HuH-7.5 (cell line): ENCODE measurements at places on chromosomes 13 and 19.

DNA sequence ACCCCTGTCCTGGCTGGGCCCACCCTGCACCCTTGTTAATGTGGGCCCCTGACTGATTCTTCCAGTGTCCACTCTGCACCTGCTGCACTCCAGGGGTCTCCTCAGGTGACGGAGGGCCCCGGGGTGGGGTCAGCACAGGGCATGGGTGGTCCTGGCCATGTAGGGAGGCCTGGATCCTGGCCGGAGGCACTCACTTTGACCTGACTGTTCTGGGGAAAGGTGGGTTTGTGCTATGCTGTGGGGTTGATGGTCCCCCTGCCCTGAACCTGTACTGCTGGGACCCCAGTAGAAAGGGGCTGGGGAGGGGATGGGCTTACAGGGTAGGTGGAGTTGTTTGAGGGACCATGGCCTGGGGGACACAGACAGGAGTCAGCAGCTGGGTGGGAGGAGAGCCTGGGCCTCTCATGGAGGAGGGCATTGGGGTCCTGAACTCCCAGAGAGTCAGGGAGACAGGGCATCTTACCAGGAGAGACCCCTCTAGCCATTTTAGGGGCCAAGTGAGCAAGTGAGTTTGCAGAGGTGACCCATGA is 25.8 kb upstream of the CEACAM1 start:
- no peak for DNase-seq

DNA sequence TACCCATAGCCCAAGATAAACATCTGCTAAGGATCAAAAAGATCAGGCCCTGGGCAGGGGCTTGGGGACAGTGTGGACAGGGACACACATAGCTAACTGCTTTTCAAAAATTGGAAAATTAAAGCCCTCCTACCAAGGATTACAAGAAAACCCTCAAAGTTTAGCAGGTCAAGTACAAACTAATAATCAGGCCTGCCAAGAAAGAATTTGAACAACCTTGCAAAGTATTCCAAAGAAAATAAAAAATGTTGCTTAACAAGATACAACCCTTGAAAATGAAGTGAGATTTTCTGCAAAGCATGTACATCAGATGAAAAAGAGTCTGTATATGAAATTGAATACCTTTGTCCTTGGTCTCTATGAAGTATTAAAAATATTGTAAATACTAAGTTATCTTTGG is 67.3 kb downstream of the KLF12 start:
- DNase-seq = no peak

- no peak for DNase-seq
Measured at GRCh38 chr13:95902741-95903140, 150.5 kb downstream of the UGGT2 start.

DNA sequence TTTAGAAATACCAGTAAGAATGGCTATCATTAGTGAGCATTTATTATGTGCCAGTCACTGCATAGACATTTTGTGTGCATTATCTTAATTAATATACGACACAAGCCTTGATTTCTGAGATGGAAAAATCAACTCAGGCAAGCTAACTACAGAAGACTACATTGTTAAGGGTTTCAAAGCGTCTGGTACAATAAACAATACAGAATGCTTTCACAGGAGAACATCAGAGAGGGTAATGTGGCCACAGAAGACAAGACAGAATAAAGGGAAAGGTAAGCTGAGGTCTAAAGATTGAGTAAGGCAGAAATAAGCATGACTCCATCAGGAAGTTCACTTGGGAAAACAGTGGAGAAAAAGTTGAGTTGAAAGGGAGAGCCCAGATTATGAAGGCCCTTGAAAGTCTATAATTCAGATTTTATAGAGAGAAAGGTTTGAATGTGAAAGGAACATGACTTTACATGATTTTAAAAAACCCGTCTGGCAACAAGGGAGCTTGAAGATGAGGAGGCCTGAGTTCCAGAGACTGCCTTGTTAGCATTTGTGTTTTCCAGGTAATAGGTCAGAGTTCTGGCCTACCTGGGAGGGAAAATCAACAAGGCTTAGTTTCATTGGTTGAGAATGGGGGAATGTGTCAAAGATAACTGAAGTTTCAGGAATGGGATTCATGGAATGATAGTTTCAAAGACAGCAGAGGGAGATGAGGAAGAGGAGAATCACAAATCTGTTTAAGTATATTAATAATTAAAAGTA is 1.8 kb upstream of the MBNL2 start:
- no peak for DNase-seq

GRCh38 chr13:112900691-112901091 is 68.3 kb upstream of the MCF2L start:
- no peak for DNase-seq

DNA sequence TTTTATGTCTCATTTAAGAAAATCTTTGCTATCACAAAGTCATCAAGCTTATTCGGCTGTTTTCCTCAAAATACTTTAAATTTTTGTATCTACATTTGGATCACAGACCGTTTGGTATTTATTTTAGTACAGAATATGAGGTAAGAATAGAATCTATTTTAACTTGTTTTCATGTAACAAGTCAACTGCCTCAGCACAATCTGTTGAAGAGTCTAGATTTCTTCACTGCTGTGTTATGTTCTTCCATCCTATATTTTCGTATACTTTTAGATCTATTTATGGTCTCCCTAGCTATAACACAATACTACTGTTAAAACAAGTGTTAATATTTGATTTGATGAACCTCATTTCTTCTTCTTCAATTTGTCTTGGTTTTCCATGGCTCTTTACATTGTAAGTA is 61.6 kb upstream of the SGCG start:
- DNase-seq = no peak

DNA sequence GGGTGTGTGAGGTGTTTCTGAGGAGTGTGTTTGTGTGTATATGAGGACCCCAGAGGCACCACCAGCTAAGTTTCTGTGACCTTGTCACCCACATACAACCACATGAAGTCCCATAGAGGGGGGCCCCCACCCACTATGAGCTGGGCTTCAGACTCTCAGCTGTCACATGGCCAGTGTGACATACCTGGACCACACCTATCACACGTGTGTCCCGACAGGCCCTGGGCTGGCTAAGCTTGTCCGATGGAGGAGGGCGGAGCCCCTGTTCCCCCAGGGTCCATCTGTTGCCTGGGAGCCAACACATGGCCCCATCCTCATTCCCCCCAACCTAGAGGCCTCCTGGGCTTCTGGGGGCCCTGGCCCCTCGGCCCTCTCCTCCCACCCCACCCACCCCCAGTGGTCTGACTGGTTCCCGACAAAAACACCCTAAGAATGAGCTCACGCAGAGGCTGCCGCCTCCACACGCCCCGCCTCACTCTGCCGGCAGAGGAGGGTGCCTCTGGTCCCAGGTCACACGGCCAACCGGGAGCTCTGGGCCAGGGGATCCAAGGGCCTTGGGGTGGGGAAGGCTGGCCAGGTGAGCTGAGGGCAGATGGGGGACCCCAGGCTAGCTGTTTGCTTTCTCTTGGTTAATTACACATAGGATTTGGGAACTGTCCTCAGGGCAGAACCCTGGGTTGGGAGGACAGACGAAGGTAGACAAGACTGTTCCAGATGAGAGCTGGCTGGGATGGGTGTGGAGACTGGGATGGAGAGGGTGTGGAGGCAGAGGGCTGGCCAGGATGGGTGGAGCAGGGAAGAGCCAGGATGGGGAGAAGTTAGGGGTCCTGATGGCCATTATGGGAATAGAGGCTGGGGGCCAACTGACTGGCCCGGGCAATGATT is 4.3 kb downstream of the KLC3 start:
- no peak for DNase-seq

GRCh38 chr13:44899967-44900366 is 89.3 kb downstream of the NUFIP1 start:
- DNase-seq = peak; percentile 15

- DNase-seq = no peak
Measured at GRCh38 chr19:55315956-55316525, 9.1 kb downstream of the TMEM150B start.

GRCh38 chr13:29101409-29101808 is 281.3 kb downstream of the MTUS2 start:
- no peak for DNase-seq

- no peak for DNase-seq
Measured at GRCh38 chr19:55044771-55045716, 7.0 kb upstream of the GP6 start.

DNA sequence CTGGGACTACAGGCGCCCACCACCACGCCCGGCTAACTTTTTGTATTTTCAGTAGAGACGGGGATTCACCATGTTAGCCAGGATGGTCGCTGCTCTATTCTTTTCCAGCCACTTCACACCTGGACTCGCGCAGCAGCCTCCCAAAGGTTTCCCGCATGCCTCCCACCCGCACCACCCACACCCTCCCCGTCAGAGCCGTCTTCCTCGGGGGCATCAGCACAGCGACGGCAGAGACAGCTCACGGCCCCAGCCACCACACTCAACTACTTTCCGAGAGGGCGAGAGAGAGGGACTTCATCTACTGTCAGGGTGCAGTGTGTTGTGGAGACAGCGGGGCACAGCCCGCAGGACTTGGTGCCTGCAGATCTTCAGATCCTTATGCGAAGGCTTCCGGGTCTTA is 5.6 kb downstream of the ZNF787 start:
- DNase-seq = no peak

DNA sequence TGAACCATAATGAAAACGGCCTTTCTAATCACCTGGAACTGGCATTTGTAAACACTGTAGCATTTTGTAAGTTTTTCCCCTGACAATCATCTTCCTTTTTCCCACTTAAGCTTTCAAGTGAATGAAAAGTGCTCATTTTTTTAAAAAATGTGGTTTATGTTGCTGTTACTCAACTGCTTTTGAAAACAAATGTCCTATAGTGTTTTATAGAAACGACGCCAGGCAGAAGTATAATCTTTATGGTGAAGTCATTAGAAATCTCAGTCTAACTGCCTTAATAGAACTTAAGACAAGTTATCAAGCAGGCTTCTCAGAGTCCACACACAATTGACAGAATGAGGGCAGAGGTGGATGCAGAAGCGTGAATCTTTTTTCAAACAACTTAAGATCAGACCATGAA is 442.3 kb downstream of the KLF12 start:
- DNase-seq = no peak

DNA sequence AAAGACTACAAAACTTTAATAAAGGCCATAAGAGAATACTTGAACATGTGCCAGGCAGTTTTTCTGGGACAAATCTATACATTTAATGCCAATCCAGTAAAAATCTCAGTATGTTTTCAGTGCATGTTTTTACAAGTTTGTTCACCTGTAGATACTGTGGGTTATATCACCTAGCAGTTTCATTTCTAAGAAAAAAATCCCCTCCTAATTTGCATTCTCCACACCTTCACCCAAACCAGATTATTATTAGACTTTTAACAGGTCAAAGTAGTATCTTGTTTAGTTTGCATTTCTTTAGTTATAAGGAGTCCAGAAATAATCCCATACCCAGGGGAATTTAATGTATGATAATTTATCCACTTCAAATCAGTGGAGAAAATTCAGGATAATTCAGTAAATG is 17.0 kb upstream of the LPAR6 start:
- DNase-seq = no peak

DNA sequence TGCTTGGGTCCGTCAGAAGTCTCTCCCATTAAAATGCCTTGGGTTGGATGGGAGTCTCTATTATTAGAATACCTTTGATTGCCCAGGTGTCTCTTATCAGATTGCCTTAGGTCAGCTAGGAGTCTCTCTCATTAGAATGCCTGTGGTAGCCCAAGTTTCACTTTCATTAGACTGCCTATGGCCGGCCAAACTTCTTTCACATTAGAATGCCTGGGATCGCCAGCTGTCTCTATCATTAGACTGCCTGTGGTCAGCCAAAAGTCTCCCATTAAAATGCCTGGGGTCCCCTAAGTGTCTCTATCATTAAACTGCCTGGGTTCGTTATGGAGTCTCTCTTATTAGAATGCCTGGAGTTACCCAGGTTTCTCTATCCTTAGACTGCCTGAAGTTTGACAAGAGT is 1476.7 kb downstream of the UQCRFS1 start:
- no peak for DNase-seq

GRCh38 chr19:49570138-49570856 is 10.1 kb downstream of the NOSIP start:
- peak; percentile 85 for DNase-seq

- DNase-seq = peak; percentile 67
Measured at GRCh38 chr19:46859637-46860124, 1.1 kb upstream of the ARHGAP35 start.

DNA sequence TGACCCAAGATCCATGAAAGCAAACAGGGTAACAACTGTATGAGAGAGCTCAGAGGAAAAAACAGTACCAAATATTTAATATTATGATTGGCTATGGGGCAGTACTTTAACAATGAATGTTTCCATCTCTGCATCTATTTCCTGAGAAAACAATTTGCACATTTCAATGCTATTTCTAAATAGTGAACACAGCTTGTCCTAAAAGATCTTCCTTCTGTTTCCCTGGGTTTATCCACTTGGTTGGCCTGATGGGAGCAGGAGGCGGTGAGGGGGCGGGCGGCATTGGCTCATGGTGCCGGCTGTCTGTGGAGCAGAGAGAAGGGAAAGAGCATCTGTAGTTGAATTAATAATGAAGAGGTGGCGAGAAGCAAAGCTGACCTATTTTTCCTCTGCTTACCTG is 291.4 kb downstream of the DCLK1 start:
- DNase-seq = no peak

GRCh38 chr13:20331419-20331818 is 99.3 kb upstream of the GJB6 start:
- DNase-seq = no peak

- no peak for DNase-seq
Measured at GRCh38 chr19:50873056-50873455, at the start of gene KLK2. Gene KLK2 (plus strand): TSS chr19:50873439. CDS start chr19:50873474, 35 bp downstream.

GRCh38 chr19:35005256-35005977 is 5.3 kb downstream of the GRAMD1A start:
- no peak for DNase-seq

DNA sequence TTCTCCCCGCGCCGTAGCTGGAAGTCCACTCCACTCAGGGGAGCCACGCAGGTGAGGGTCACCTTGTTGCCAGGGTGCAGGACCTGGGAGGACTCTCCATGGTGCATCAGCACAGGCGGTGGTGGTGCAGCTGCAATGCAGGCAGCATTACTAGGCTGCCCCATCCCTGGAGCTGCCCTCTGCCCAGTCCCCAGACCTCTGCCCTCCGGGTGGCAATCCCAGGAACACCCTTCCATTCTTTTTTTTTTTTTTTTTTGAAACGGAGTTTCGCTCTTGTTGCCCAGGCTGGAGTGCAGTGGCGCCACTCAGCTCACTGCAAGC is 1.8 kb downstream of the A1BG start:
- no peak for DNase-seq

GRCh38 chr19:12774588-12775555 is at the start of gene HOOK2:
Gene HOOK2 (minus strand): TSS chr19:12775552. CDS start chr19:12775449, 103 bp downstream.
- DNase-seq = peak; percentile 65

DNA sequence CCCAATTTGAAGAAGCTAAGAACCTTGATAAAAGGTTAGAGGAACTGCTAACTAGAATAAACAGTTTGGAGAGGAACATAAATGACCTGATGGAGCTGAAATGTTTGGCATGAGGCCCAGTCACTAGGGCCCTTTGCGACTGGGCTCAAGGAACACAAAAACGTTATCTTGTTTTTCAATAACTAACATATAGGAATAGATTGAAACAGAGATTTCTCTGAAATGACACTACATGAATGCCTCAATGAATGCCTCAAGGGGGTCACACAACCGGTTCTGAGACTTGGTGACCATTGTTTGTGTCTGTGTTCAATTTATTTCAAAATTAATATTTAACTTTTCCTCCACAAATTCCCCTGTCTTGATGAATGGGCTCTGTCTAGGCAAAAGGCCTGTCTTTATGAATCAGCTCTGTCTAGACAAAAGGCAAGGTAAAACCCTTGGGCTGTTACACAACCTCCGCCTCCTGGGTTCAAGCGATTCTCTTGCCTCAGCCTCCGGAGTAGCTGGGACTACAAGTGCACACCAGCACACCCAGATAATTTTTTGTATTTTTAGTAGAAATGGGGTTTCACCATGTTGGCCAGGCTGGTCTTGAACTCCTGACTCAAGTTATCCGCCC is 932 bp upstream of the ZNF486 start:
- DNase-seq = no peak

GRCh38 chr19:31351056-31351854 is 2.0 kb upstream of the TSHZ3 start:
- no peak for DNase-seq
